ENCODE measurements at places on chromosomes 5 and 9.

- DNase-seq, result no peak
Measured at GRCh38 chr5:150778517-150779396, at the start of gene SMIM3. TSS of gene SMIM3 (plus strand) at chr5:150778757. CDS start at chr5:150795441, 16,684 bp downstream.

GRCh38 chr5:125333416-125333815 is 587.0 kb upstream of the ZNF608 start:
- no peak for DNase-seq

DNA sequence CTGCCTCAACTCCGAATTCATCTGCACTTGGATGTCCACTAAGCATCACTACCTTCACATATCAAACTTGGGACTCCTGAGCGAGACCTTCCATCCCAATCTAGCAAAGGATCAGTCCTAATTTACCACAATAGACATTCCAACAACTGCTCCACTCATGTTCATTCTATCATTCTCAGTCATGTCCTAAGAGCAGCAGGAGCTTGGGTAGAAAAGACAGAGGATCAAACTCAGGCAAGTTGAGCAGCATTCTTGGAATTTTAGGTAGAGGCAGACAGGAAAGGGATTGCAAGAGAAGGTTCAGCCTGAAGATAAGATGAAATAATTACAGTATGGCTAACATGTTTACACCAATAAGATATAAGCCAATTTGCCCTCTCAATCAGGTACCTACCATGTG is 51.7 kb downstream of the AUH start:
- DNase-seq, result no peak

DNA sequence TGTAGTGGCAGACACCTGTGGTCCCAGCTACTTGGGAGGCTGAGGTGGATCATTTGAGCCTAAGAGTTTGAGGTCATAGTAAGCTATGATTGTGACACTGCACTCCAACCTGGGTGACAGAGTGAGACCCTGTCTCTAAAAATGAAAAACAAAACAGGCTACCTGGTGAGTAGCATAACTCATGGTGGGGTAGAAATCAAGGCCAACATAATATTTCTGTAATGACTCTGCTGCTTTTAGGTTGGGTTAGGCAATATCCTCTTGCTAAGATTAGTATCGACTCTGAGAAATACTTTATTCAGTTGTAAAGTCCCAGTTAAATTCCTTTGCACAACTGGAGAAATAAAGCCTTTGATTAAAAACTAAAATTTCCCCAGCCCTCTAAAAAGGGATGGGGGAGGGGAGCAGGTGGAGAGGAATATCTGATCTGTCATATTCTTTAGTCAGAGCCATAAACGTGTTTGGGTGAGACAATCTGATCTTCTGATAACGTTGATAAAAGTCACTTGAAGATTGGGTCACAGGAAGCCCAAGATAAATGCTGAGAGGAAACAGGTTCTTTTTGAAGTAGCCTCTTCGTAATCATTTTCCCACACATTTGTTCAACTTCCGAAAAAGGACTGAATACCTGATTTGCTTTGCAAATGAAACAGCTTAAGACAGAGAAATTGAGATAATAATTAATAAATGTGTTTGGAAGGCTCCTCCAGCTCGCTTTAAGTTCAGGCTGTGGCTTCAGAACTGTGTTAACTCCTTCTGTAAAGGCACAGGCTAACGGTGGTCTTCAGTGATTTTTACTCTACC is 14.9 kb downstream of the IL4 start:
- no peak for DNase-seq

DNA sequence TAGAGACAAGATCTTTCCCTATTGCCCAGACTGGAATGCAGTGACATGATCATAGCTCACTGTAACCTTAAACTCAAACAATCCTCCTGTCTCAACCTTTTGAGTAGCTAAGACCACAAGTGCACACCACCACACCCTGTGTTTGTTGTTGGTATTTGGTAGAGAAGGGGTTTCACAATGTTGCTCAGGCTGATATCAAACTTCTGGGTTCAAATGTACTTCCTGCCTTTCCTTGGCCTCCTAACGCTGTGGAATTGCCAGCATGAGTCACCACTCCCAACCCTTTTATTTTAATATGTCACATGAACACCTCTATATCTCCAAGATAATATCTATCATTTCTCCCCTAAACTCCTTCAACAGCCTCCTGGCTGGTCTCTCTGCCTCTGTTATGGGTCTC is 719.0 kb downstream of the PTPRD start:
- no peak for DNase-seq
